Upper lobe of right lung (tissue), 1 donor: ENCODE measurements at places on chromosomes 16 and 17.

GRCh38 chr17:37506678-37507077 lies 17.0 kb downstream of the DUSP14 start:
- DNase-seq = no peak

GRCh38 chr16:970766-971581 lies at the start of gene LMF1:
Gene LMF1 (minus strand): TSS chr16:970984. CDS start chr16:970980, 4 bp downstream.
- DNase-seq = peak; percentile 97

- peak; percentile 56 for DNase-seq
These were observed 23.7 kb downstream of the WFDC1 start for GRCh38 chr16:84318091-84318975.

- DNase-seq = no peak
These were observed 15.4 kb downstream of the HS3ST3B1 start for GRCh38 chr17:14316126-14316832.

GRCh38 chr17:48510761-48511604 lies 19.8 kb downstream of the HOXB1 start:
- no peak for DNase-seq
